ENCODE measurements at places on chromosomes 13 and 19. TPM values are rescaled to one million over a fixed set of nuclear protein-coding genes. Genes with fewer than 3 reads are reported as not detected.

- DNase-seq: no peak
- H3K36me3 ChIP-seq: no peaks in the 10 kb centered on the region
- H3K4me1 ChIP-seq: peaks cover 9% of the 10 kb centered on the region
- H3K4me3 ChIP-seq: no peak overlapping the region
- H3K27ac ChIP-seq: no peak overlapping the region
- H3K27me3 ChIP-seq: no peaks in the 10 kb centered on the region
These were observed 19.1 kb downstream of the LRCH1 start for GRCh38 chr13:46571909-46572595.

DNA sequence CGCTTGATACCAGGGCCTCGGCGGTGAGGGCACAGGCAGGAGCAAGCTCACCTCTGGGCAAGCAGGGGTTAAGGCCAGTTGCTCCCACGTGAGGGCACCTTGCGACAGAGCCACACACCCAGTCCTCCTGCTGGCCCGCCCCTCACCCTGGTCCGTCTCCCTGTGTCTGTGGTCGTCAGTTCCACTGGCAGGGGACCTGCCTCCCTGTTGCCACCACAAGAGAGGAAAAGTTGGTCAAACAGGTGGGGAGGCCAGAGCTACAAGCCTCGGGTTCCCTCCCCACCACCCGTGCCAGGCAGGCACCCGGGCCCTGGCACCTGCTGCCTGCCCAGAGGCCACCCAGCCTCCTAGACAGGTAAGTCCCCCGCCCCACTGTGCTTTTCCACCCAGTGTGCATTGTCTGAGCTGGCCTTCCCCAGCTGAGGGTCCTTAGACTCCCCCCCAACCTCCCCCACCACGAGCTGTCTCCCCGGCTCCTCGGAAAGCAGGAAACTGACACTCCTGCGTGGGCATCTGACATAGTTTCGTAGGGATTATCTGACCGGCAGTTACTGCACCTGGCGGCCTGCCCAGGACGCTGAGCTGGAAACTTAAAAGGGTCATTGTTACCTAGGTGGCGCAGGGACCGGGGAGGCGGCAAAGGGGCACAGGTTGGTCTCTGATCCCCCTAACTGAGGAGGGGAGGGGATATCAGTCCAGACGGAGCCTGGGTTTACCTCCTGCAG is at the start of gene TJP3:
Gene TJP3, plus strand, starts transcription at position 178 of the 725 bp plus-strand sequence. CDS start 20,049 bp downstream, outside the sequence.
- no peak within 1 kb of the TSS for H3K27ac ChIP-seq
- H3K36me3 ChIP-seq: no peaks in the 10 kb centered on the region
- H3K27me3 ChIP-seq: peaks cover 13% of the 10 kb centered on the region
- peaks cover 6% of the 10 kb centered on the region for H3K4me1 ChIP-seq

SLC25A41 gene
- total RNA-seq: 0.99 TPM

DNA sequence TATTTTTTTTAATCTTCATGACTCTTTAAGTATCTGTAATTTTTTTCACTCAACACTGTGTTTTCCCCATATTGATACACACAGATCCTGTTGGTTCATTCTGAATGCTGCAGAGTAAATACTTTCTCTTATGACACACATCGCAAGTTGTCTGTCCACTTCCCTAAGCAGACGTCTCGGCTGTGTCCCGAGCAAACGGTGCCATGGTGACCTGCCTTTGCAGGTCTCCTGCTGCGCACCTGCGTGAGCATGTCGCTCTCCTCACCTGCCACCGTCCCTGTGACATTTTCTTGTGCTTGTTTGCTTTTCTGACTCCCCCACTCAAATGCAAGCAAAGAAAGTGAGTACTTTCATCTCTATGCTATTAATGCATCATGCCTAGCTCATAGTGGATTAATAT is 57.8 kb downstream of the CCDC70 start:
- H3K36me3 ChIP-seq: peaks cover 12% of the 10 kb centered on the region
- no peak overlapping the region for H3K27ac ChIP-seq
- H3K4me3 ChIP-seq: no peak overlapping the region
- no peaks in the 10 kb centered on the region for H3K27me3 ChIP-seq

DNA sequence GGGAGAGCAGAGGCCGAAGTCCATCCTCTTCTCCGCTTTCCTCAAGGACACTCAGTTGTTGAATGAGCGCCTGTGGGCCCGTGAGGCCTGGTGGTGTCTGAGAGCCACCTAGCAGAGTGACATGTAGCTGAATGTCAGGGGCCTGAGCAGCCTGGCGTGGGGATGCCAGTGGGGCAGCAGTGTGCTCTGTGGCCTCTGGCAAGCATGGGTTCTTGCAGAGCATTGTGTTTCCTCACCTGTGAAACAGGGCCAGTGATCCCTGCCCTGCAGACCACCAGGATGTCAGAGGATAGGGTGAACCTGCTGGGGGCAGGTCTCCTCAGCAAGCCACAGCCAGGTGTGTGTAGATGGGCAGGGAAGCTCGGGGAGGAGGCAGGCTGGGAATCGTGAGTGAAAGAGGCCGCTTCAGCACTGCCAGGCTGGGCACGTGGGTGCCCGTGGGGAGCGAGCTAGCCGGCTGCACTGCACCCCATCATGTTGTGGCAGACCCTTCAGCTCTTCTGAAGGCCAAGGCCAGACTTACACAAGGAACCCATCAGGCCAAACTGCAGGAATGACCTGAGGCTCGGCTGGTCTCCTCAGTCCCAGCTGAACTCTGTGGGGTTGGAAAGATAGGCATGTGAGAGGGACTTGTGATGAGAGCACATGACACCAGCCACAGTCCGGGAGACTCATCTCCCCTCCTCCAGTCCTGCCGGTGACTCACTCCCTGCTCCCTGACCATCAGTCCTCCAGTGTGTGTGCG is 5.0 kb downstream of the PPP1R37 start:
- no peak overlapping the region for H3K4me3 ChIP-seq
- DNase-seq: no peak
- no peak overlapping the region for H3K27ac ChIP-seq
- peaks cover 84% of the 10 kb centered on the region for H3K4me1 ChIP-seq

- H3K4me3 ChIP-seq: no peak overlapping the region
- peaks cover 15% of the 10 kb centered on the region for H3K4me1 ChIP-seq
- no peaks in the 10 kb centered on the region for H3K27me3 ChIP-seq
- DNase-seq: no peak
- peaks cover 5% of the 10 kb centered on the region for H3K36me3 ChIP-seq
These were observed 78.0 kb downstream of the ATP11A start for GRCh38 chr13:112767506-112768471.

IFNL1 gene
- not detected for total RNA-seq

SPINT2 gene
- 242 TPM for total RNA-seq

PRR19 gene
- 0.30 TPM for total RNA-seq

NCR1 gene
- total RNA-seq: 0.17 TPM

GPR12 gene
- total RNA-seq: 12.7 TPM

DNA sequence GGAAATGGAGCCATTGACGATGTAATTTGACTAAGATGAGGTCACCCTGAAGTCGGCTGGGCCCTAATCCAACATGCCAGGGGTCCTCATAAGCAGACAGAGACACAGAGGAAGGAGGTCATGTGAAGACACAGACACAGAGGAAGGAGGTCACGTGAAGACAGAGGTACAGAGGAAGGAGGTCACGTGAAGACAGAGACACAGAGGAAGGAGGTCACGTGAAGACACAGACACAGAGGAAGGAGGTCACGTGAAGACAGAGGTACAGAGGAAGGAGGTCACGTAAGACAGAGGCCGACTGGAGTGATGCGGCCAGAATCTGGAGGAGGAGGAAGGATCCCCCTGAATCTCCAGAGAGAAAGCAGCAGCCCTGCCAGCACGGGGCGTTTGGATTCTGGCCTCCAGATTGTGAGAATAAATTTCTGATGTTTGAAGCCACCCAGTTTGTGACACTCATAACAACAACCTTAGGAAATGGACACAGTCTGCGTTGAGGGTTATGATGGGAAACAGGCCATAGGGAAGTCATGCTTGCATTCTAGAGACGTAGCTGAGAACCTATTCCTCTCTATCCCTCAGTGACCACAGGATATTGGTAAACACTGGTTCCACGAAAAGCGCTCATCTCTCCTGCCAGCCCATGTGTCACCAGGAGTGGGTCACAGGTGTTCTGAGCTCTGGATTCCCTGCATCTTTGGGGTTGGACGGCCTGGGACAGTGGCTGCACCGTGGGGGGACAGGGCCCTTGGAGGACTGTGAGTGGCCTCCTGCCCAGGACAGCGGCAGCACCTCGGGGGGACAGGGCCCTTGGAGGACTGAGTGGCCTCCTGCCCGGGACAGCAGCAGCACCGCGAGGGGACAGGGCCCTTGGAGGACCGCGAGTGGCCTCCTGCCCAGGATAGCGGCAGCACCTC is 108.5 kb downstream of the SOX1 start:
- H3K4me1 ChIP-seq: peaks cover 38% of the 10 kb centered on the region
- H3K36me3 ChIP-seq: no peaks in the 10 kb centered on the region
- no peak overlapping the region for H3K27ac ChIP-seq
- peaks cover 2% of the 10 kb centered on the region for H3K27me3 ChIP-seq
- DNase-seq: no peak

GRCh38 chr19:35468637-35469036 is 20.6 kb downstream of the FFAR2 start:
- no peaks in the 10 kb centered on the region for H3K36me3 ChIP-seq
- no peaks in the 10 kb centered on the region for H3K4me1 ChIP-seq
- no peak for DNase-seq

DNA sequence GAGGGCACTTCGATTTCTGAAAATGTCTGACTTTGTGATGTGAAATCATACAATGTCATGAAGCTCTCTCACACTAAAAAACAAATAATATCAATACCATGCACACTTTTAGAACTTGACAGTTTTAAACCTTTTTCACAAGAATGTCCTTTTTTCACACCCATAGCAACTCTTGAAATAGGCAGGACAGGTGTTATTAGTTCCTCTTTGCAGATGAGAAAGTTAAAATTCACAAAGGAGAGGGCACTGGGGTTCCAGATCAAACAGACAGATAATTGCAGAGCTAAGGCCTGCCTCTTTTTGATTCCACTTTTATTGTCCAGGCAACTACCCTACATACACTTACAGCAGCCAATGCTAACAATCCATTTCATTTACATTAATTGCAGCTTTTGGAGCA is 142.8 kb downstream of the KLF12 start:
- H3K27ac ChIP-seq: no peak overlapping the region
- DNase-seq: no peak
- no peaks in the 10 kb centered on the region for H3K4me1 ChIP-seq
- no peak overlapping the region for H3K4me3 ChIP-seq
- no peaks in the 10 kb centered on the region for H3K36me3 ChIP-seq
- H3K27me3 ChIP-seq: no peaks in the 10 kb centered on the region

GRCh38 chr19:42552086-42553065 is 24.1 kb upstream of the CEACAM1 start:
- H3K36me3 ChIP-seq: no peaks in the 10 kb centered on the region
- H3K4me1 ChIP-seq: peaks cover 19% of the 10 kb centered on the region
- H3K4me3 ChIP-seq: no peak overlapping the region
- DNase-seq: no peak
- H3K27me3 ChIP-seq: no peaks in the 10 kb centered on the region

CLEC17A gene
- total RNA-seq: 0.50 TPM

ITGBL1 gene
- total RNA-seq: 45.7 TPM

DNA sequence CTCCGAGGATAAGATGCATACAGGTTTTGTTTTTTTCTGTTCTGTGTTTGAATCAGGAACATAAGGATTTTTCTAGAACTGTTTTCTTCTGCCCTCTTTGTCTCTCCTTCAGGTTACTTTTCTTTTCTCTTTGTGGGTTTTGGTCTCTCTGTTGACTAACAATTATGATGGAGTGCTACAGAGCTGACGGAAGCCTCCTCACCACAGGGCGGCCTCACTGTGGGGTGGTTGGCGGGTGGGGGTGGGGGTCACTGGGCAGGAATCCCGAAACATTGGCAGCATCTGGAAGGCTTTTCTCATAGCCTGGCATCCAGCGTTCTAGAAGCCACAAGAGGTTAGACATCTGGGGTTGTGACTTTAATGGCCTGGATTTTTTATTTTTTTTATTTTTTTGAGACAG is 12.0 kb upstream of the MATK start:
- peaks cover 7% of the 10 kb centered on the region for H3K27me3 ChIP-seq
- DNase-seq: no peak
- H3K27ac ChIP-seq: no peak overlapping the region
- H3K4me1 ChIP-seq: peaks cover 15% of the 10 kb centered on the region
- H3K36me3 ChIP-seq: no peaks in the 10 kb centered on the region

DNA sequence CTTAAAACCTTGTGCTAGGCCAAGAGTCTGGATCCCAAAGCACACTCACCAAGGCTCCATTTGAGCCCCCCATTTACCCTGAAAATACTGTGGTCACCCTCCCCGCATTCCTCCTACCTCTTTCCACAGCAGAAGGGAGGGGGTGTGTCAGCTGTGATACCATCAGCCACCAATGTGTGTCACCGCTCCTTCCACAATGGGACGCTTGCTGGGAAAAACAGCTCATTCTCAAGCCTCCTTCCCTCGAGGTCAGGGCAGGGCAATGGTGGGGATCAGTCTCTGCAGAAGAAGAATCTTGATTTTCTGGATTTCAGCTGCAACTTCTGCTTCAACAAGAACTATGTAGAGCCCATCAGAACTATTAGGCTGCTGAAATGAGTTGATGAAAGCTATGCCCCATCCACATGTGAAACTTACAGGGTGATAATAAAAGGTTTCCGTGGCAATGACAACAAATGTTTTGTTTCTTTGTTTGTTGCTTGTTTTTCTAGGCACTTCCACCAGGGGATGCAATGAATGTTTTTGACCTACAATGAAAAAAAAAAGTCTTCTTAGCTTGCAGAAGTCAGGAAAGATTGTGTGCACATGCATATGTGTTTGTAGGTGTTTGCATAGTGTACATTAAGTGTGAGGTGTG is 26.4 kb upstream of the ZNF507 start:
- no peaks in the 10 kb centered on the region for H3K36me3 ChIP-seq
- H3K4me3 ChIP-seq: no peak overlapping the region
- H3K27me3 ChIP-seq: no peaks in the 10 kb centered on the region

DNA sequence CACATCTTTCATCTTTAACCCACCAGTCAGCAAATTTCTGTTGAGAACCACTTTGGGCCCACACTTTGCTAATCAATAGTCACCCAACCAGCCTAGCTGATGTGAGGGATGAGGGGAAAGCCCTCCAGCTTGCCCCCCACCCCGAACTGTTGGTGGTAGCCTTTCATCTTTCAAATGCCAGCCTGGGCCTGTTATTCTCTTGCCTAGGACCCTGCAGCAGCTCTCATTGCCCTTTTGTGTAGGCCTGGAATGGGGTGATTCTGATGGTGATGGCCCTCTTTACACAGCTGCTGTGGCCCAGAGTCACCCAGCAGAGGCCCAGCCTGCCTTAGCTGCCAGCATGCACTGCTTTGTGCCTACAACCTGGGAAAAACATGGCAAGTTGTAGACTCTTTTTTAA is 294.5 kb downstream of the SLC7A1 start:
- DNase-seq: no peak
- no peak overlapping the region for H3K27ac ChIP-seq
- H3K27me3 ChIP-seq: no peaks in the 10 kb centered on the region
- H3K4me3 ChIP-seq: no peak overlapping the region

GRCh38 chr13:36445891-36446351 is 13.6 kb downstream of the CCNA1 start:
- H3K4me3 ChIP-seq: no peak overlapping the region
- no peaks in the 10 kb centered on the region for H3K27me3 ChIP-seq
- no peaks in the 10 kb centered on the region for H3K4me1 ChIP-seq
- no peak overlapping the region for H3K27ac ChIP-seq

GRCh38 chr13:75843074-75843473 is 206.9 kb downstream of the LMO7 start:
- no peak overlapping the region for H3K4me3 ChIP-seq
- DNase-seq: no peak
- H3K36me3 ChIP-seq: peaks cover 9% of the 10 kb centered on the region
- H3K27me3 ChIP-seq: no peaks in the 10 kb centered on the region

Data from spinal cord (tissue), 10 donors.